ENCODE measurements at places on chromosomes 2 and 18.

GRCh38 chr2:150474326-150475074 lies 13.0 kb downstream of the RND3 start:
- no peak for DNase-seq

GRCh38 chr2:169968743-169969142 lies 141.5 kb downstream of the UBR3 start:
- no peak for DNase-seq

GRCh38 chr2:27296481-27296880 lies 11.8 kb downstream of the UCN start:
- no peak for DNase-seq

GRCh38 chr2:98768384-98769113 lies 37.6 kb upstream of the MGAT4A start:
- DNase-seq = no peak

DNA sequence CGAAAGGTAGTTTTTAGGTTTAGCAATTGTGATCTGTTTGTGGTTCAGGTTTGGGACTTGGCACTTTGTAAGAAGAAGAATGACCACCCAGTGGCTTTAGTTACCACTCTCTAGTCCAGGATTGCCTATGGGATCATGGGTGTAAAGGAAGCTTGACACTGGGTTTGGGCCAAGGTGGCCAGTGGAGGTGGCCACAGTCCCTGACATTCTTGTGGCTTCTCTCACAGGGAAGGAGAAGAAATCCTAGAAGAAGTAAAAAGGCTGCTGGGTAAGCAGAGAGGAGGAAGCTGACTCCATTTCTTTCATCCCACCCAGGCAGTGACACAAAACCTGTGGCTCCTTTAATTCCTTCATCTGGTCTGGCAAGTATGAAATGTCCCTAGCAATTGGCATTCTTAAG lies 394.7 kb downstream of the CLIP4 start:
- no peak for DNase-seq

All from SIG-M5 (cell line).